Fibroblast of skin of left quadriceps (primary cell): ENCODE measurements at places on chromosomes 2 and 18.

DNA sequence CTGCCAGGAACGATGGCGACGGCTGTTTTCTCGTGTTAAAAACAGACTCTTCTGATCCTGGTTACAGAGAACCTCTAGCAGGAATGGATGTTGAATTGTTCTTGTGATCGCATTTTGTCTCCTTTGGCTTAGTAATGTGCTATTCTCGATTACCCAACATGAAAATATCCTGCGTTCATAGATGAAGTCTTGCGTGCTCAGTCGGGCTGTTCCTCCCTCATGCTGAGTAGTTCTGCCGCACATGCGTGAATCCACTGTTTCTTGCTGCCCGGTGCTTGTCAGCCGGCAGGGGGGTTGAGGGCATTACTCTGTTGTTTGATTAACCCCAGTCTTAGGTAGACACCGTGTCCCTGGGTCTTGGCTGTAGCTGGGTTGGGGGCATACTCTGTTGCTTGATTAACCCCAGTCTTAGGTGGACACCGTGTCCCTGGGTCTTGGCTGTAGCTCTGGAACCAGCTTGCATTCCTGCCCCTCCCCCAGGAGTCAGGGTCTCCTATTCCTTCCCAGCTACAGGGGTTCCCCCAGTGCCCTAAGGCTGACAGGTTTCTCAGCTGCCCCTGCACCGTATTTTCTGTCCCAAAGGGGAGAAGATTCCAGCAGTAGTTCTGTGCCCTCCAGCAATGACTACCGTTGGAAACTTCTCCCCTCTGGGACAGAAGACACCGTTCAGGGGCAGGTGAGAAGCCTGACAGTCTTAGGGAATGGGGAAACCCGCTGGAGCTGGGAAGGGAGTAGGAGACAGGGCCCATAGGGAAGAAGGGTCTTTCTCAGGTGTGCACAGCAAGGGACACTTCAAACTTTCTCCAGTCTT, 22.1 kb upstream of the ASB1 start:
- DNase-seq, result no peak

DNA sequence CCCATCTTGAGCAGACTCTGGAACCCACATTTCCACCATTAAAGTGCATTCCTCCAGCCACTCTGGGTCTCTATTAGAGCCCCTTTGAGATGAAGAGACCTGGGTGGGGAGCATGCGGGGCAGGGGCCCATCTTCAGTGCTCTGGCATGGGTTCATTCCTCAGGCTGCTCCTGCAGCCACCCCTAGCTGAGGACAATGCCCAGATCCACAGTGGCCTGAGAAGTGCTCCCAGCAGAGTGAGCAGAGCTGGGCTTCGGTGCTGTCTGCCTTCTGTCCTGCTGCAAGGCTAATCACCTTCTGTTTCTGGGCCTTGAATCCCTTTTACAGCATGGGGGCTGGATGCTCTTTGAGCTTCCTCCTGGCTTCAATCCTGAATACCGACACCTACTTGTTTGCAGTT, 169.8 kb downstream of the TRIM43 start:
- no peak for DNase-seq

- DNase-seq, result no peak
Observed at GRCh38 chr2:174333372-174334277, 1.1 kb upstream of the SP9 start.

DNA sequence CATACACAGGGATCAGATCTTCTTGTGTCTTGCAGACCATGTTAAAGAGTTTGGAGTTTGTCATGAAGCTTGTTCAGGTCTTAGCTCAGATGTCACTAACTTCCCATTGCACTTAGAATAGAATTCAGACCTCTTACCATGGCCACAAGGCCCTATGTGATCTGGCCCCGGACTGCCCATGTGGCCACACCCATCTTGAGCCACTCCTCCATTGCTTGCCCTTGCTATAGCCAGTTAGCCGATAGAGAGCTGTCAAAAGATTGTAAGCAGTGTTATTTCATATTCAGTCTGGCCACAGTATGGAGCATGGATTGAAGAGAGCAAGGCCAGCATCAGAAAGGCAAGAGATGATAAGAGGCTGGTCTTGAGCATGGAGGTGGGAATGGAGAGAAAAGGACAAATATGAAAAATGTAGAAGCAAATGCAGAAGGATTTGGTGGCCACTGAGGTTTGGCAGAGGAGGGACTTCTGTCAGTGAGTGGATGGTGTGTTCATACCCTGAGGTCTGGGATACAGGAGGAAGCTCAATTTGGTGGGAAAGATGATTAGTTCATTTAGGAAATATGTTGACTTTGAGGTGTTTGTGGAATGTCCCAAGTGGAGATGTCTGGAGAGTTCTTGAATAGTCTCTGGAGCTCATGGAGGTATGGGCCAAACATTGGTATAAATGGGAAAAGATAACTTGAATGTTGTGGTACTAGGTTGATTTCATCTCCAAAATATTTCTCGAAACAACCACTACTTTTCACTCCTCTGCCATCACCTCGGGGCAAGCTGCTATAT, 10.6 kb downstream of the DGUOK start:
- DNase-seq, result no peak

GRCh38 chr18:32881009-32881408, 108.2 kb upstream of the KLHL14 start:
- no peak for DNase-seq

- no peak for DNase-seq
Observed at GRCh38 chr18:42872838-42873237, 242.6 kb downstream of the RIT2 start.

DNA sequence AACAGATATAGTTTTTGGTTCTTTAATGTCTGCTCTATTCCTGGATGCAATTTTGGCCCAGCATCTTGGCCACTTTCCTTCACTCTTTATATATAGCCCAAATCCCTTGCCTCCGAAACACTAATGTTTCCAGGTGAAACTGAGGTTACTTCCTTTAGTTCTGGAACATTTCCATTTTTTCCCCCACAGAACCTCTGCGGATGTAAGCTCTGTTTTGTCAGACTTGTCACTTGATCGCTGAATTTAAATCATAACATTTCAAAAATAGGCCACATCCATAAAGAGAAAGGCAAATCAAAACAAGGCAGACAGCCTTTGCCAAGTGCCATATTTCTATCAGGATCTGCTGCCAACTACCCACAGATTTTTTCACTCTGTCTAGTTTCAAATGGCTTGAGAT, 115.1 kb downstream of the ANKRD44 start:
- DNase-seq, result no peak

DNA sequence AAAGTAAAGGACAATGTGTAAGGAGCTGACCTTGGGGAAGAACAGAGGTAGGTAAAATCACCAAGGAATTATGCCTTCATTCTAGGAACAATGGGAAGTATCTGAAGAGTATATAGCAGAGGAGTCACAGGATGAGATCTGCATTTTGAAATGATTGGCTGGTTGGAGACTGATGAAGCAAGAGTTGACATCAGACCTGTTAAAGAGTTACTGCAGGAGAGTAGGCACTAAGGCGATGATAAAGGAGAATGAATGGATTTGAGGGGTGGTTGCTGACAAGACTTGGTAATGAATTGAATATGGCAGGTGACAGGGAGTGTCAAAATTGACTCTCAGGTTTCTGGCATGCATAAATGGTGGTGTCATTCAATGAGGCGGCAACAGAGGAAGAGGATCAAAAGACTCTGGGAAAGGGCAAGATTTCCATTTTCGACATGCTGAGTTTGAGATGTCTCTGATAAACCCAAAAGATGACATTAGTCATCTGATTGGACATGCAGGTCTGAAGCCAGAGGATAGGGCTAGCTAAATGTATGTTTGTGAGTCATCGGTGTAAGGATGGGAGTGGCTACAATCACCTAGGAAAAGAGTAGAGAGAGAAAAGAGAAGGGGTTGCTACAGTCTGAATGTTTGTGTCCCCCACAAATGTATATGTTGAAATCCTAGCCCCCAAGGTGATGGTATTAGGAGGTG, 236.5 kb downstream of the DYM start:
- no peak for DNase-seq

DNA sequence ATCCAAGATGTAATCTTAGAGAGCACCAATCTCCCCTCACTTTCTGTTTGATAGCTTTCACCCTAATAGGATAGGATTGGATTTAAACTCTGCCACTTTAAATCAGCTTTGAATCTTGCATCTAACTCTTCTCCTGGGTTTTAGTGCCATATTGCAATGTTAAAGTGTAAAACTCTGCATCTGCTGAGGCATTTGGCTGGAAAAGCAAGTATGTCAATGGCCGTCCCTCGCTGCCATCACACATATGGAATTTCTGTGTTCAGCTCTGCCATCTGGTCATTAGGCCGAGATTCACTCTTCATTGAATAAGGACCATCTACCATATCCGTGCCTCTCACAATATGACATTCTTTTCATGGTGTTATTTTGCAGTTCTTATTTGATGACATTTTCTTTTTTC, 728.1 kb upstream of the PIK3C3 start:
- no peak for DNase-seq

DNA sequence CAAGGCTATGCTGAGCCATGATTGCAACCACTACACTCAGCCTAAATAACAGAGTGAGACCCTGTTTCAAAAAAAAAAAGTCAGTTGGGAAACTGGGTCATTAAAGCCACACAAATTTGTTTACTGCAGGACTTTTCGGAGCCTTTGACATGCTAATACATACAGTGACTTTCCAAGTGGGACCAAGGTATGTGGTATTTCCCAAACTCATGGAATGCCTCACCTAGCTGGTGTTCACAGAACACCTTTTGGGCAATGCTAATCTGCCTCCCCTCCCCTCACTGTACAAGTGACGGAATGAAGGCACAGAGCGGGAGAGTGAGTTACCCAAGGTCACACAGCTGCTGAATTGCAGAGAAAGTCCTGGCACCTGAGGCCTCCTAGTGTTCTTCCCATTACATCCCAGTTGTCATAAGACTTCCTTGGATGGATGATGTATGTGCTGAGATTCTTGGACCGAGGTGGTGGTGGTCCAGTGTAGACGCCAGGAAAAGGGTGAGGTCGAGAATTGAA, 30.7 kb downstream of the ATOH8 start:
- DNase-seq, result no peak

DNA sequence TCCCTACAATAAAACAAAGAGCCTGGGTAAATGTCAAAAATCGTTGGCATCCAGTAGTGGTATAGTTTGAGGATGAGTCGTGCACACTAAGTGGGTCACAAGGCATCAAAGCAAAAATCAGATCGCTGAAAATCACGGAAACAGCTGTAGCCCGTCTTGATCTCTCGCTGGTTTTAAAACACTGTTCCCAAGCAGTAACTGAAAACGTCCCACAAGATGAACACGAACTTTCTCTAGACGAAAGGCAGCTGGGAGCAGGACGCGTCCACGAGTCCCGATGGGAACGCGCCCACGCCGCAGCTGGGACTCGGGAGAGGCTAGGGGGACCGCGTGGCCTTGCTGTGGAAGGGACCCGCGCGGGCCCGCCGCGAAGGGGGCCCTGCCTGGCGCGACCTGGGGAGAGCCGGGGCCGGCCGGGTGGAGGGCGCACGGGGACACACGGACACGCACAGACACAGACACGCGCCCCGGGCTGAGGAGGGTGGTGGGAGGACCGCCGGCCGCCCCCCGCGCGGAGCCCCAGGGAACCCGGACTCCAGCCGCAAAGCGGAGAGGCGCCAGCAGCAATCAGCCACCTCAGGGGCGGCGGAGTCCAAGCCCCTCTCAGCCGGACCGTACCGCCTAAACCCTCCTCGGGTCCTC, 651 bp downstream of the STK17B start:
- no peak for DNase-seq

DNA sequence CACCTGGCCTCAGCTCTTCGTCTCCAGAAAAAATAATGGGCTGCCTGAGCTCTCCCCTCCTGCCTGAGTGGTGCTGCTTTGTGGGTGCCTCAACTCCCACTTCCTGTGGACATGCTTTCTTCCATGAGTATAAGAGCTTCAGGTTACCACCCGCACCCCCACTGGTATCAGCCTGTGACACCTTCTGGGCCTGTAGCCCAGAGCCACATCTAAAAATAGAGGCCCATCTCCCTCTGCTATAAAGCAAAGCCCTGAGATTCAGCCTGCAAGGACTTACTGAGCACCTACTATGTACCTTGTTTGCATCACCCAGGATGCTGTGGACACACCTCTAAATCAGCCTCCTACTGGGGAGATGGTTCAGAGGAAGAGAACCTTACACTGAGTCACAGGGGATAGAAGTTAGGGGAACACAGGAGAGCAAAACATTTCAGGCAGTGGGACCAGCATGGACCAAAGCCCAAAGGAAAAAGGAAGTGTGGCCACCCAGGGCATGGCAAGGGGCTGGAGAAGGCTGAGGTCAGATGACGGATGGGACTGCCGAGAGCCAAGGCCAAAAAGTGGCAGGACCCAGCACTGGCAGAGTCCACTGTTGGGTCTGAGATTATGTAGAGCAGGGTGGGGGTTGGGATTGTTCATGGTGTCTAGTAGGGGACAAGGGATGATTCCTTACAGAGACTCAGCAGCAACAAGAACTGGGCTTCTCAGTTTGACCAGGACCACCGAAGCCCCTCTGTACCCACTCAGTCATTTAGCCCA, 123.7 kb upstream of the PPP1CB start:
- DNase-seq, result no peak

GRCh38 chr2:118638453-118638852, 209.0 kb downstream of the EN1 start:
- no peak for DNase-seq

DNA sequence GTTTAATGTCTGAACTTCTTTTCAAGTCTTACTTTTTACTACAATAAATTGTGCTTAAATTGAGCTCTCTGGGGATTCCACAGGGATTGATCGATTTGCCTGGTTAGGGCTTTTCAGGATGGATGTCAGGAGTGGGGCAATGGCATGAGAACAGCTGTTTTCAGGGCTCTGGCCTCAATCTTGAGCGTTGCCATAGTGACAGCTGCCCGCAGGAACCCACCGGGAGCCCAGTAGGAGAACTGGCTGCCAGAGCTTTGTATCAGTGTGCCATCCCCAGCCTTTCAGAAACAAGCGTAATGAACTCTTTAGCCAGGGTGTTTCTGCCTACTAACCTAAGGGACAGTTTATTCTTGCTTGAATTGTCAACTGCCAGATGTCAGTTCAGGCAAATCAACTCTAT, 93.5 kb downstream of the GALNT3 start:
- DNase-seq, result no peak

- DNase-seq, result no peak
Observed at GRCh38 chr2:56227811-56228210, 44.0 kb downstream of the CCDC85A start.

DNA sequence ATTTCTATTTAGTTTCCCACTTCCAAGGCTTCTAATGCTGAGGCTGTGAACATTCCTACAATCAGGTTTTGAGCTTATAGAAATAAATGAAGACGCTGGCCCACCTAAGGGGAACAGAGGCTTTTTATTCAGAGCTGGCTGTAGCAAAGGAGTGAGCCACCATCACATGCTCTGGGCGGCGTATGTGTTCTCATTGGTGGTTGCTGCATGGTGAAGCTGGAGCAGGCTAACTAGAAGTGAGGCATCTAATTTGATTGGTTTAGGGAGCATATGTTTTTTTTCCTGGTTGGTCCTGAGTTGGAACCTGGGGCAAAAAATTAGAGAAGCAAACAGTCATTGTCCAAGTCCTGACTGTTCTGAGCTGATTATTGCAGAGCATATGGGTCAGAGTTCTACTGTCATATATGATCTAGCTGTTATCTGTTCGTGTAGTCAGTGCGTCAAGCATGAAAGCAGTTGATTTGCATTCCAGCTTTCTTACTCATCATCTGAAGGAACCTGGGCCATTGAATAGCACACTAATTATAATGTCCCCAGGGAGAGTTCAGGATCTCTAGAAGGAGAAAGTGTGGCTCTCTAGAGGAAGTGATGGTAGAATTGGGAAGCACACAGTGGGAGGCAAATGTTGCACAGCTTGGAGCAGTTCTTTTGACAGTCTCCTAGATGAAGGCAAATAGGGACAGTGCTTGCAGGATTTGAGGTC, 279.6 kb downstream of the PARD3B start:
- DNase-seq, result no peak

- no peak for DNase-seq
Observed at GRCh38 chr2:132978840-132979239, 308.8 kb upstream of the LYPD1 start.
